Glomerular endothelial cell (primary cell): ENCODE measurements at places on chromosomes 5 and 9.

- DNase-seq = no peak
Observed at GRCh38 chr5:58462623-58463230, 2.8 kb upstream of the PLK2 start.

GRCh38 chr5:124365361-124365801 lies 381.1 kb downstream of the ZNF608 start:
- DNase-seq = no peak

DNA sequence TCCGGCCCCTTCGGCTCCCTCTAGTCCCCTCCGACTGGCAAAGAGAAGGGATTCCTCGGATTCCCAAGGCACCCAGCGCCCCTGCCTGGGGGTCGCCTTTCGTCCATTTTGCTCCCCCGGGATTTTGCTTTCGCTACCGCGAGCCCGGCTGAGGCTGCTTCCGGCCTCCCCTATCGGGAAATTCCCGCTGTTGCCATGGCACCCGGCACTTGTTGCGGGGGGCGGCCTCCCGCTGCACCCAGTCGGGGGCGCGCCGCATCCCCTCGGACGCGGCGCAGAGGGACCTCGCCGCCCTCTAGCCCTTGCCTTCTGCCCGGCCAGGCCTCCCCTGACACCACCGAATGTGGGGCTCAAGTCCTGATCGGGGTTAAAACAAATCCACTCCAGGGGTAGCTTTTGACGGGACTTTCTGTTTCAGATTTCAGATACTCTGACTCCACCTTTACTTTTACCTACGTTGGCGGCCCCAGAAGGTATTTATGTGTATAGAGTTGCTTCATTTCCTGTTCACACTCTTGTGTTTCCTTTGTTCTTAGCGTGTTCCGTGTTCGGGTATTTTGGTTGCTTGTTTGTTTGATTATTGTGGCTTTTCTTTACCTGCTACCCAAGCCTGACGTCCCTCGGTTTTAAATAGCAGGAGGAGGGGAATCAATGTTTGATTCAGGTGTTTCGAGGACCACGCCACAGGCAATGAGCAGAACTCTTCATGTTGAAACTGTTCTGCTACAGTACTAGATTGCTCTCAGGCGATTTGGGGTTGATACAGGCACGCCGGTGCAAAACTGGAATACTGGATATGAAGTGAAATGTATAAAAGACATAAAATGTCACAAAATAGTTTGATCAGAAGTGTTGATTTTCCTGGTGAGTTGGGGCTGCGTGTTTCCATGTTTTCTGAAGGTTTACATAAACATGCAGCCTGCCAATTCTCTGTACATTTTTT lies 1.5 kb downstream of the PARP8 start:
- no peak for DNase-seq

DNA sequence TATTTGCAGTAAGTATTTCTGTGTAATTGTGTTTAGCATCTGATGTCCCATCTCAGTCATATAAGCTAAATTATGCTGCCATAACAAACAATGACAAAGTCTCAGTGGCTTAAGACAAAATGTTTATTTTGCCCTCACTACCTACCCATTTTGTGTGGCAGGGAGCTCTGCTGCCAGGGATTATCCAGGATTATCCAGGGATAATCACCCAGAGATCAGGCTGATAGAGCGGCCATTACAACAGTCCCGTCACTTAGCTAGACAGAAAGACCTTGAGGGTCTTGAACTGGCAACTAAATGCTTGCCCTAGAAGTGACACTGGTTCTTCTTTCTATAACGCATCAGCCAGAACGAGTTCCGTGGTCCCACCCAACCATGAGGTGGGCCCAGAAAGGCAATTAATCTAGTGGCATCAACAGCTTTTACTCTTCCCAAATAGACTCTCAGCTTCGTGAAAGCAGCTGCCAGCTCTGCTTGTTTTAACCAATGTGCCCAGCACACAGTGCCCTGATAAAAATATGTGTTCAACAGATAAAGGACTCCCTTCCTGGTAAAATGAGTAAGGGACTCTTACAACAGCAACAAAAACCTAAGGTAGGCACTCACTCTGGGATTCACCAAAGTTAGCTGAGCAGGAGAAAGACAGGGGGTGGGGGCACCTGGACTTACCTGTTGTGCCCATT lies 22.8 kb downstream of the CCDC69 start:
- no peak for DNase-seq

GRCh38 chr9:137302118-137302448 lies at the start of gene NRARP:
Gene NRARP (minus strand): TSS chr9:137302271. CDS start chr9:137301928, 343 bp downstream.
- no peak for DNase-seq

DNA sequence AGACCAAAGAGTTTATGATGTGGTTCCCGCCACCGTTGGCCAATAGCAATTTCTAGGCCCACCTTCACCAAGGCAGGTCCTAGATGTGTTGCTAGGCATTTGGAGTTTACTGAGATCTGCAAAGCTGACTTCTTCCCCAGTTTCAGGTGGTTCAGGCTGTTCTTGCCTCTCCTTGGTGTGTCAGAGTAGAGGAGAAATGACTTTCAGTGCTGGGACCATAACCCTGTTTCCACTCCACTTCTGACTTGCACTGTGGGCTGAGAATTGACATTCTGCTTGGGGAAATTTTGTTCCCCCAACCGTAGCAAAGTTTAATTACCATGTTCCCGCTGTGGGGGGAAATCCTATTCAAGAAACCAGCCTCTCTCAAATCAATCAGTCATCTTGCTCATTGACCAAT lies 128.0 kb upstream of the GABRP start:
- DNase-seq = no peak

DNA sequence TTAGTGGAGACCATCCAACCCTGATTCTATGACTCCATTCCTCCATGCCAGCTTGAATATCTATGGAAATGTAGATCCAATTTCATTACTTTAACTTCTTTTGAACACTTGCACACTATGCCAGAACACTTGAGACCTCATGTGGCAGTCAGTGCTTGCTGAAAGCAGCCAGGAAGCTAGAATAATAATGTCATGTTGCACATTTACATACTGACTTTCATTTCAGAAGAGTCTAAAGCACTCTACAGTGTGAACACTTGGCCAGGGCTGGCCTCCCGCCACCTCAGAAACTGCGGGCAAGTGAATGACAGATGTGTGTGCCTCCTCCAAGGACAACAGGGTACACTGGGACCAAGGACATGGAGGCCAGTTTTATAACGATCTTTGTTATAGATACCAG lies 97.3 kb downstream of the SLF1 start:
- DNase-seq = no peak

GRCh38 chr5:135320718-135321484 lies 78.1 kb downstream of the MACROH2A1 start:
- no peak for DNase-seq

DNA sequence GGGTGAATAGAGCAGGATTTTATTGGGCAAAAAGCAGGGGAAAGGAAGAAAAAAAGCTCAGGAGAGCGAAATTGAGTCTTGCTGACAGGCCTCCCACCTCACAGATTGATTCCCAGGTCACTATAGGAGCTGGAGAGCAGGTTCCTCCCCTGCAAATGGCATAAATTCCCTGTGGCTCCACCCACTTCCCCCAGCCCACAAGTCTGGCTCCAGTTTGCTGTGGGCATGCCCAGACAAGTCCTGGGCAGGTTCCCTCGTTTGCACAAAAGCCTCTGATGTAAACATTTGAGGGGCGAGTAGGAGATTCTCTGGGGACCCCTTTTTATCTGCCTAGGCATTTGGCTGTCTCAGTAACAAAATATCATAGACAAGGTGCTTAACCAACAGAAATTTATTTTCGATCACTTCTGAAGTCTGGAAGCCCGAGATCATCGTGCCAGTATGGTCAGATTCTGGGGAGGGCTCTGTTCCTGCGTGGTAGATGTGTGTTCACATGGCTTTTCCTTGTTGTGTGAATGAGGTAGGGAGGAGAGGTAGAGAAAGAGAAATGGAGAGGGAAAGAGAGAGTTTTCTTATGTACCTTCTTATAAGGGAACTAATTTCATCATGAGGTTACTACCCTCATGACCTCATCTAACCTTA lies 614.5 kb downstream of the MAT2B start:
- DNase-seq = no peak

GRCh38 chr5:10583663-10584572 lies 20.0 kb downstream of the ANKRD33B start:
- no peak for DNase-seq
